ENCODE measurements at places on chromosomes 1 and 21. TPM values are rescaled to one million over a fixed set of nuclear protein-coding genes. Genes with fewer than 3 reads are reported as not detected.
A peak's percentile ranks its signal among the peaks of the same experiment; 100 is the strongest.

The FCRL6 gene
- not detected for total RNA-seq

The GPR37L1 gene
- 0.05 TPM for total RNA-seq

GRCh38 chr21:15514073-15514946 lies 215.5 kb upstream of the USP25 start:
- no peaks in the 10 kb centered on the region for H3K36me3 ChIP-seq
- no peaks in the 10 kb centered on the region for H3K4me1 ChIP-seq
- H3K4me3 ChIP-seq: no peak overlapping the region
- no peak overlapping the region for H3K27ac ChIP-seq
- H3K27me3 ChIP-seq: no peaks in the 10 kb centered on the region

DNA sequence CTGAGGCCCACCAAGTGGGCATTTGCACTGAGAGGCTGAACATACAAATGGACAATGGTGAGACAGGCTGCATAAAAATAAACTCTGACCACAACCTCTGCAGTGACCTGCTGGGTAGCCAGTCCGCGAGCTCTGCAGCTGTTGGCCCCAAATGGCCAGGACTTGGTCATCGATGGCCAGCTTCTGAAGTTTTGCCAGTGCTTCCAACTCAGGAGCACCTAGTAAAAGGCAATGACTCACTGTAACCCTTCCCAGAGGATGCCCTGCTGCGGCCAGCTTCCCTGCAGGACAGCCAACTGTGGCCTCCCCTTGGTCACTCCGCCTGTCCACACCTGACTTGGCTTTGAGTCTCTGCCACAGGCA lies 185.4 kb downstream of the DYRK1A start:
- no peak for DNase-seq
- H3K4me1 ChIP-seq: peaks cover 8% of the 10 kb centered on the region
- H3K36me3 ChIP-seq: no peaks in the 10 kb centered on the region
- H3K4me3 ChIP-seq: no peak overlapping the region

GRCh38 chr1:110490791-110491451 lies 28.1 kb downstream of the KCNA10 start:
- H3K4me3 ChIP-seq: no peak overlapping the region
- H3K27ac ChIP-seq: peak overlapping the region; percentile 32
- H3K27me3 ChIP-seq: no peaks in the 10 kb centered on the region
- no peaks in the 10 kb centered on the region for H3K36me3 ChIP-seq
- no peak for DNase-seq

- H3K27me3 ChIP-seq: no peaks in the 10 kb centered on the region
- peaks cover 13% of the 10 kb centered on the region for H3K4me1 ChIP-seq
- peaks cover 3% of the 10 kb centered on the region for H3K36me3 ChIP-seq
Observed at GRCh38 chr1:109631513-109632505, 12.2 kb downstream of the AMPD2 start.

GRCh38 chr1:224874775-224875174 lies 54.7 kb upstream of the DNAH14 start:
- no peaks in the 10 kb centered on the region for H3K36me3 ChIP-seq
- H3K4me3 ChIP-seq: no peak overlapping the region
- no peaks in the 10 kb centered on the region for H3K27me3 ChIP-seq
- no peak for DNase-seq
- no peak overlapping the region for H3K27ac ChIP-seq
- H3K4me1 ChIP-seq: peaks cover 15% of the 10 kb centered on the region

DNA sequence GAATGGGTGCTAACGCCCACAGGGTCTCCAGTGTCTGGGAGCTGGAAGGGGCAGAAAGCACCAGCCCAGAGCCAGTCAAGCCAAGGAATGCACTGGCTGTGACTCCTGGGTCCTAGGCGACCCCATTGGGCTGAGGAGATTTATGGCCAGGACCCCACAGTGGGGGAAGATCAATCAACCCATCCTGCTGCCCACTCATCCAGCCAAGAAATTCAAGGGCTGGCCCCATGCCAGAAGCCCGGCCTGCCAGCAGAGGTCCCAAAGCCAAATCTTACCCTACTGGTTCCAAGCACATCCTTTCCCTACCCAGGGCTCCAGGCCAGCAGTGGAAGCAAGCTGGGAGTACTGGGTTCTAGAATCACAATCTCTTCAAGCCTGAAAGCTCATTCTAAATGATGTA lies 6.8 kb upstream of the PDZK1IP1 start:
- H3K36me3 ChIP-seq: no peaks in the 10 kb centered on the region
- H3K4me3 ChIP-seq: no peak overlapping the region
- peaks cover 6% of the 10 kb centered on the region for H3K4me1 ChIP-seq
- DNase-seq: no peak
- H3K27me3 ChIP-seq: peaks cover 42% of the 10 kb centered on the region

DNA sequence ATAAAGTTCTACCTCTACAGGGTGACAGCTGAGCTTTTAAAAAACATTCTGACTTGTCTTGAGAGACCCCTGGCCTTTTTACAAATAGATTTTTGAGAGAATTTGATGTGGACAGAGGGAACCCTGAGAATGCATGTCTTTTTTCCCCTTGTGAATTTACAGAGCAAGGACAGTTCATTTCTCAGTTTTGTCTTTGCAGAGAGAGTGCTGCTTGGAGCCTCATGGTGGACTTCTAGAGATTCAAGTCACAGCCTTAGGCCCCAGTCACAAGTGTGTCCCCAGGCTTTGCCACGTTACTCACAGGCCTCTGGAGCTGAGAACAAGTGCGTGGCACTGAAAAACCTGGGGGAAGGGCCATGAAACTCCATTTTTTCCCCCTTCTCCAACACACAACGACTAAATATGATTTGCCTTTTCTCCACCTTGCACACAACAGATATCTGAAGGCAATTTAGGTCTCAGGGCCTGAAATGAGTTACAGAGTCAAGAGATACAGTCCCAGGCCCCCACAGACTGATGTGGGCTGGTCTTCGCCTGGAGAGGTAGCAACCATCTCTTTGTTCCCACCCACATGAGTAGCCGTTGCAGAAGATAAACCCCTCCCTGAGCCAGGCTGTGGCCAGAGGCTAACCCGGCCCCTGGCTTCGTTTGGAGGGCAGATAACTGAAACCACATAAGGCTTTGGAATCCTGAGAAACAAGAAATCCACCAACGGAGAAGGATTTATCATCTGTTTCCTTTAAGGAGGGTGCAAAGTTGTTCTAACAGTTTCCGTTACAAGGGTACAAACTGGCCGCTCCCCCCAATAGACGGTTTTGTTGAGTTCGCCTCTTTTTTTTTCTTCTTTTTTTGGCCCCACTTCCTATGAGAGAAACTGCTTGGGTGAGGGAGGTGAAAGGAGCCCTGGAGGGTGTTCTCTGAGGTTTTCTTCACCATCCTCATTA lies 1.0 kb upstream of the PIGV start:
- H3K27ac ChIP-seq: peak overlapping the region; percentile 99
- DNase-seq: peak; percentile 32
- H3K4me1 ChIP-seq: peaks cover 66% of the 10 kb centered on the region

DNA sequence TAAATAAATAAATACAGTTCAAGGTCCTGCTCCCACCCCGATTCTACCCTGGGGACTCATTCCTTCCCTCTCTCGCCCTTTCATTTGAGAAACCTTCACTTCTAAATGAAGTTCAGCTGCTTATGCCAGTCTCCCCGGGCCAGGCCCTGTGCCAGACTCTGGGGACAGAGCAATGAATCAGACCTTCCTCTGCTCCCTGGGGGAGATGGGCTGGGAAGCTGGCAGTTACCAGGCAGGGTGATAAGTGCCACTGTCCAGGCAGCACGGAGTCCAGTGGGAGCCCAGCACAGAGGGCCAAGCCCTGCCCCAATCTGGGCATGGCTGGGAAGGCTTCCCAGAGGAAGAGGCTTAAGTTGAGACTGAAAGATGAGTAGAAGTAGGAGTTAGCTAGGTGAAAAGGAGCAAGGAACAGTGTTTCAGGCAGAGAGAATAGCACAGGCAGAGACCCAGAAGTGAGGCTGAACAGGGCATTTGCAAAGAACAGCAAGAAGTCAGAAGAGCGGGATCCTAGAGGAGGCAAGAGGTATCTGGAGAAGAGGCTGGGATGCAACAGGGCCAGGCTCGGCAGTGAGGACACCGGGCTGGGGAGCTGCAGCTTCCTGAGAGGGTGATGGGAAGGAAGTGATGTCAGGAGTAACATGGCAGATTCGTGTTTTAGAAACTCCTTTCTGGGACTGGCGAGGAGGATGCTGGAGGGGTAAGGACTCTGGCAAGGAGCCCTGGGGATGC lies 13.5 kb downstream of the KCNQ4 start:
- no peak for DNase-seq
- no peaks in the 10 kb centered on the region for H3K36me3 ChIP-seq
- no peak overlapping the region for H3K27ac ChIP-seq
- H3K4me3 ChIP-seq: no peak overlapping the region

GRCh38 chr1:67495327-67495726 lies 65.1 kb upstream of the SERBP1 start:
- no peaks in the 10 kb centered on the region for H3K4me1 ChIP-seq
- no peaks in the 10 kb centered on the region for H3K36me3 ChIP-seq
- H3K27me3 ChIP-seq: no peaks in the 10 kb centered on the region
- no peak for DNase-seq
- no peak overlapping the region for H3K4me3 ChIP-seq

DNA sequence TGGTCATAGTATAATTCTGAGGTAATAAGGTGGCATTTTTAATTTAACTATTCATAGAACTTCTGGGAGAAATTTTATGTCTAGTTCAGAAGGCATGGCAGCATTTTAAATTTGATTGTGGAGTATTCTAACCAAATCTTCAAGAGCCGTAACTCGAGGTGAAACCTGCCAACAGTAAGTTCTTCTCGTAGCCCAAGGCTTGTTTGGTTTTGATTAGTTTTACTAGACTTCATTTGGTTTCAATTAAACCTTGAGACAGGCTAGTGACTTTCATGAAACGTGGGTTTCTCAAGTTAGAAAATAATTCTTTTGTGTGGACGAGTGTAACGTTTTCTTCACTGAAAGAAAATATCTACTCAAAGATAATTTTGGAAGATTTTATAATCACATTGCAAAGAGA lies 395.5 kb downstream of the USP25 start:
- DNase-seq: no peak
- H3K36me3 ChIP-seq: peaks cover 4% of the 10 kb centered on the region
- no peaks in the 10 kb centered on the region for H3K4me1 ChIP-seq

DNA sequence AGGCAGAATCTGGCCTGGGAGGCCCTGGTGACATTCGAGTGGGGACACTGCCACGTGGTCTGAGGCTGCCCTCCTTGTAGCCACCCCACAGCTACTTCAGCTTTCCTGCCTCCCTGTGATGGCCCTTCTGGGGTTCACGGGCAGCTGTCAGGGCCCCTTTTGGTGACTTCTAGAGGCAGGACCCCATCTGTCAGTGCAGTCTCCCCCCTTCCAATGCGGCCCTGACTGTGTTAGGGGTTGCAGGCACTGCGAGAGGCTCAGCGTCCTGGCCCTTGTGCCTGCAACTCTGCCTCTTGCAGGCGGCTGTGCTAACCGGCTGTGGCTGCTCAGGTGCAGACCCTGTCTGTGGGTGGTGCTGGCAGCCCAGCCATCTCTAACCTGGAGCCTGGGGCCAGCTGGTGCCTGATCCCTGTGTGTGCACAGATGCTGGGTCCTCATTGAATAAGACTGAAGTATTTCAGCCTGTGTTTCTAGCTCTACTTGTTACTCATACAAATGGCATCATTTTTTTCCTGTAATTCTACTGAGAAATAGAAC lies 62.2 kb downstream of the S100B start:
- H3K27me3 ChIP-seq: no peaks in the 10 kb centered on the region
- no peak for DNase-seq
- H3K4me3 ChIP-seq: no peak overlapping the region

Data from neural crest cell (in vitro differentiated cells).